ENCODE measurements at places on chromosomes 2 and 18.

DNA sequence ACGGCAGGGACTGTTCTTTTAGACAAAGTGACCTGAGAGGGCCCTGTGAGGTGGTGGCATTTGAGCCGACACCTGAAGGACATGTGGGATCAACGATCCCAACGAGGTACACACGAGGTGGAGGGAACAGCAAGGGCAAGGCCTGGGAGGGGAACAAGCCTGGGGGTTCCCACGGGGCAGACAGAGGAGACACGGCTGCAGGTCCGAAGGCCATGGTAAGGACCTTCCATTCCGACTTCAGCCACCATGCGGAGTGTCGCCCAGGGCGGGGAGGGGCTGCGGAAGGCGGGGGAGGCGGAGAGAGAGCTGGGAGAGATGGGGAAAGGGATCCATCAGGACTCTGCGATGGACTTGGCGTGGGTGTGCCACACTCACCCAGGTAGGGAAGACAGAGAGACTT lies 151.8 kb downstream of the HDAC4 start:
- no peak for DNase-seq

DNA sequence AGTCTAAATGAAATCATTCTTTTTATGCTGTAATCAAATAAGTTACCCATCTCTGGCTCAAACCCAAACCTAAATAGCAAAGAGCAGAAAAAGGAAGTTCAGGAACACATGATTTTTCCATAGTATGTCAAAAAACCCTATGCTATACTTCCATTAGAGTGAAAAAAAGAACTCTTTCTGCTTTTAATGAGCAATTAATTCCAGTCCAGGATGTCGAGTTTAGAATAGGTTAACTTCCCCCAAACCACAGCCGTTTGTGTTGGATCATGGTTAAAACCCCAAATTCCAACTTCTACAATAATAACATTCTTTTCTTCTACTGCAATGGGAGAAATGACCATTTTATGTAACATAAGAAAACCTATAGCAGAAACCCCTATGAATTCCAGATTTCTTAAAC lies 171.1 kb upstream of the NRP2 start:
- no peak for DNase-seq

DNA sequence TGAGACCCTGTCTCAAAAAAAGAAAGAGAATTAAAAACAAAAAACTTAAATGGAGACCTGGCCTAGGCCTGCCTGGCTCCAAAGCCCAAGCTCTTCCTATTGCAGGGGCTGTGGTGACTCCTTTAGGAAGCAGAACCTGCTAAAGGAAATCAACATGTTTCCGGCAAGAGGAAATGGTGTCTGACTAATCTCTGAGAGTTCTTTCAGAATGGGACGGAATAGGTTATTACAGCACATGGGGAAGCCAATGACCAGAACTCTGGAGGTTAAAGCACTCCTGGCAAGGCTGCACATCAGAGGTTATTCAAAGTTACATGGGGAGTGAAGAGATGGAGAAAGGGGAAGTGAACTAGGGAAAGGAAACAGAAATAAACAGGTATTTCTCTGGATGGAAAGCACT lies 21.4 kb downstream of the KIF3C start:
- DNase-seq: no peak

DNA sequence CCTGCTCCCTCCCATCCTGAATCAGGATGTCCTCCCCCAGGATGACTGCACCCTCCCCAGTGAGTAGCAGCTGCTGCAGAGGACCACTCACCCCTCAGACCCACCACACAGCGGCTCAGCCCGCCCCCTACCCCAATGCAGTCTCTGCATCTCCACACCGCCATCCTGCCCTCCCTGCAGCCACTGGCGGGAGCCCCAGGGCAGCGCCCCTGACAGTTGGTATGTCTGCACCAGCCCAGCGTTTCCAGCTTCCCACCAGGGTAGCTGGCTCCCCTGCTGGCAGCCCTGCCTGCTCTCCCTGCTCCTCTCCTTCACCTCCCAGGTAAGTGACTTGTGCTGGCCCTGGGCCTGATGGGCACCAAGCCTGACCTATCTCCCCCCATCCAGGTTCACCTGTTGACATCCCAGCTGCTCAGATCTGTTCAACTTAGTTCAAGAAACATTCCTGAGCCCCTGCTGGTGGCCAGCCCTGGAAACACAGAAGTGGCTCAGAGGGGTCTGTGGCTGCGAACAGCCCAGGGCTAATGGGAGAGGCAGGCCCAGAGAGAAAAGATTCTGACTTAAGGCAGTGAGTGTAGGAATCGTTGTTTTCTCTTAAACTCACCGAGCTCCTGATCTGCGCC lies 117.7 kb upstream of the RAB6C start:
- DNase-seq: no peak

- DNase-seq: no peak
Measured at GRCh38 chr2:160582490-160583145, 89.0 kb upstream of the RBMS1 start.

GRCh38 chr2:9820020-9820973 lies 23.0 kb upstream of the TAF1B start:
- no peak for DNase-seq

DNA sequence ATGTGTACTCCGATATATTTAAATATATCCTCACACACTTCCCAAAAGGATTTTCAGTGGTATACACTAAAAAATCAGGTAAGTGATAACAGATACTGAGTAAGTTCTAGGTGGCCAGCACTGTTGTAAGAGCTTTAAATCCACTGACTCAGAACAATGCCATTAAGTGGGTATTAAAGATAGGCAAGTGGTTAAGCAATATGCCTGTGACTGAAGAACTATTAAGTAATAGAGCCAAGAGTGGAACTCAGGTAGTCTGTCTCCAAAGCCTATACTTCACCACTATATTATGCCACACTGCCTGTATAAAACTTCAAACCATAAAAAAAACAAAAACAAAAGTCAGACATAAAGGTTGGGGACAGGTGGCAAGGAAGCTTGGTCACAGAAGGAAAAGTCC lies 37.2 kb downstream of the THUMPD2 start:
- DNase-seq: no peak

- DNase-seq: no peak
Measured at GRCh38 chr18:79047556-79048244, 21.5 kb upstream of the ATP9B start.

- DNase-seq: no peak
Measured at GRCh38 chr2:96730212-96730611, 9.7 kb downstream of the LMAN2L start.

DNA sequence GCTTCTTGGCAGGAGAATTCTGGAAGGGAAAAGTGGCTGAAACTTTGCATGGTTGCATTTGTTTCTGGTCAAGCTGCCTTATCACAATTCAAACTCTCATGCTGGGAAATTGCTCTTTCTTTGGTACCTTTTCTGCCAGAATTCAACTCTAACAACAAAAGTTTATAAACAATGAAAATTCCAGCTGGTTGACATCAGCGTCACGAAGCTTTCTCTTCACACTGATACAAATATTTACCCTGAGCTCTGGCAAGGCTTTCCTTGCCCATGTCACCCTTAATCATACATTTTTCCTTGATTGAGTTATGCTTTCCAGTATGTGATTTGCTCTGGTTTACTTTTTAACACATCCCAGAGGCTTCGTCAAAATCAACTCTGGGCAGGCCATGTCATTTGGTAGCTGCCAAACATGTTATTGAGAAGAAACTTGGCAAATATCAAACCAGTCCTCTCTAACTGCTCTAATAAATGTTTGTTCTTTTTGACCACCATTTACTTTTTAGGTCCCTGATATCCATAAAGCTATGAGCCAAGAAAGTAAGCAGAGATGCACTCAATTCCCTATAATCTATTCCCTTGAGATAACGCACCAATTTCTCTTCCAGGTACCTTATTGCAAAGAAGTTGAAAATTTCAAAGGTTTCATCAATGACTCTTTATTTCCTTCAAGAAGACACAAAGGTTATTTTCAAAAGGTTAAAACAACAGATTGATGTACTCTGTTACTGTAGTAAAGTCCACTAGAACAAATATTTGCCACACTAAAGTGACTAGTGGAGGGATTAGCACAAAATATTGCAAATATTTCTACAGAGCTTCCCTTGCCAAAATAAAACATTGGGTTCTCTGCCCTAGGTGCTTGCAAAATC lies 1241.1 kb upstream of the ZEB2 start:
- no peak for DNase-seq

GRCh38 chr2:163122257-163122656 lies 283.7 kb upstream of the KCNH7 start:
- no peak for DNase-seq

DNA sequence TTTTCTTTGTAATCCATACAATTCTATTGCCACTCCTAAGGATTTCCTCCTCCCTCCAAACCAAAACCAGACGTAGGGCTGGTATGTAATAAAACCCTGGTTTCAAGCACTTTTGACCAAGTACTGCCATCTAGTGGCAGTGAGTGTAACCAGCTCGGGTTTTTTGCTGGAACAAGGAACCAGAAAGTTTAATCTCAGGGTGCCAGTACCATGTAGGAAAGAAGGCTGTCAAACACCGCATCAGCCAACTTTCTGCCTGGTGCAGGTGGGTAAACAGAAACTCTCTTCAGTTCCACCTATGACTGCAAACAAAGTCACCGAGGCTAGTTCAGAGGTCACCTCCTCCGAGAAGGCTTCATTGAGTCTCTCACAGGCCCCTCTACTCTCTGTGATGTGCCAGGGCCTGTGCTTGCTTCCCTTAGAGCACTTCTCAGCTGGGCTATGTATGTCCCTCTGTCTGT lies 10.2 kb upstream of the THNSL2 start:
- peak; percentile 68 for DNase-seq

DNA sequence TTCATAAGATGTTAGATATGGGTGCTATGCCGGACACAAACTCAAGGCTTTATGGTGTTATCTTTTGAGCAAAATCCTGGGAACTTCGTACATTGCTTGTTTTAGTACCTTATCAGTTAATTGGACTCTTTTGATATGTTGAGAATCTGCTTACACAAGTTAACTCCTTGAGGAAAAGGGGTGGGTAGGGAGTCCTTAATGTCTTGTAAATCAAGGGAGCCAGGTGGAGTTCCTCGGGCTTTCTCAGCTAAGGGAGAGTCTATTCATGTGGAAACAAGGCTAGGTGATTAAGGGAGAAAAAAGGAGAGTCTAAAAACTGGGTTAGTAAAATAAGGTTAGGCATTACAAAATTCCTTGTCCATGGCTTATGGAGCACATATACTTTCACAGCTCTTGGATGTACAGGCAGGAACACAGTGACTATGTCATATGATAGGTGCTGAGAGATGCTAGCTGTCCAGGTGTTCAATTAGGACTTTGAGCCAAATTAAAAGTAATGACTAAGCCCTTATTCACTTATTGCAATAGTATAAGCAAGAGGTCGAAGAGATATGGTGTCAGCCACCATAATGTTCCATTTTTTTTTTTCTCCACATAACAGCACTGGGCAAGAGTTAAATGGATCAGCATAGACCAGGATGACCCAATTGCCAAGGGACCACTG lies 59.5 kb upstream of the DYNAP start:
- no peak for DNase-seq

- no peak for DNase-seq
Measured at GRCh38 chr2:127706215-127706990, 5.1 kb downstream of the SFT2D3 start.

- DNase-seq: no peak
Measured at GRCh38 chr2:138474100-138474825, 27.3 kb upstream of the SPOPL start.

DNA sequence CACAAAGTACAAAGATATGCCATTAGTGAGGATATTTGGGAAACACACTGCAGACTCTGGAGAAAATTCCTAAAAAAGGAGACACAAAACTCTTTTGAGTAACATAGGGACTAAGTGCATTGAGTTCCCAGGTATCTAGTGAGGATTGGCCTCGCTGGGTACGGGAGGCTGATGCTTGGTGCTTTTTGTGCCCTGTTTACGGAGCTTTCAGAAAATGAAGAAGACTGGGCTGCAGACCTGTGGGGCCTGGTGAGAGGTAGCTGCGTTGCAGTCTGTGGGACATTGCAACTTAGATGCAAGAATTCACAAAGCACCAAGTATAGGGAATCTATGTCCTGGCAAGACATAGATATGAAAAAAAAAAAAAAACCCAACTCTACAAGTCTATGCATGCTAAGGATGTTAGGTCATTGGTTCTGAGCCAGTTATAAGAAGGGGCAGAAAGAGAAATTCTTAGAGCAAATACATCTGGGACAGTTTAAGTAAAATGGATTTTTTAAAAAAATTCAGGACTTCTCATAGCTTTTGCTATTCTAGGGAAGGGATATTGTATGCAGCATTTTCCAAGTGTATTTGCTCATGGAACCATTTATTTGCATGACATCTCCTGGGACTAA lies 156.0 kb downstream of the SLC4A3 start:
- no peak for DNase-seq

DNA sequence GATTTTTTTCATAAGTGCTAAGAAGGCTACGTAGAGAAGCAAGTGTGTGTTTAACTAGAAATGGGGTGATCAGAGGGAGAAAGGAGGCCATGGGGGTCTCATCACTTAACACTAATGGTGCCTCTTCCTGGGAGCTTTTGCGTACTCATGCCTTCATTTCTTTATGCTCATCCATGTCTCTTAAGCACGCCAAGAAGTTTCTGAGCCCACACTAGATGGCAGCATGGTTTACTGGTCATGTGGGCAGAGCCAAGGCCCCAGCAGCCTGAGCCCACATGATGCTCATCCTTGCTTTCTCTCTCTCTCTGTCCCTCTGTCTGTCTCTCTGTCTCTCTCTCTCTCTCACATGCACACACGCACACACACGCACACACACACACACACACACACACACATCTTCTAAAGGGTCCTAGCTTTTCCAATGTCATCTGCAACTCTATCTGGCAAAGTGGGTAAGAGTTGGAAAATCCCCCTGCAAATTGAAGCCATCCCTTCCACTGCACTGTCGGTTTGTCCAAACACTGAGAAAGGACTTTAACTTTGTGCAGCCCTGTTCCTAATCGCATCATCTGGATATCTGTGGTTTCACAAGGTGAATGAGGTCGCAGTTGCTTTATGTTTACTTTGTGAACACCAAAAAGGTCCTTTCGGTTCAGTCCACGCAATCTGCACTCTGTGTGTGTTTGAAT lies 137.1 kb upstream of the CCDC68 start:
- peak; percentile 25 for DNase-seq

GRCh38 chr2:69509011-69509749 lies 71.9 kb upstream of the NFU1 start:
- no peak for DNase-seq

DNA sequence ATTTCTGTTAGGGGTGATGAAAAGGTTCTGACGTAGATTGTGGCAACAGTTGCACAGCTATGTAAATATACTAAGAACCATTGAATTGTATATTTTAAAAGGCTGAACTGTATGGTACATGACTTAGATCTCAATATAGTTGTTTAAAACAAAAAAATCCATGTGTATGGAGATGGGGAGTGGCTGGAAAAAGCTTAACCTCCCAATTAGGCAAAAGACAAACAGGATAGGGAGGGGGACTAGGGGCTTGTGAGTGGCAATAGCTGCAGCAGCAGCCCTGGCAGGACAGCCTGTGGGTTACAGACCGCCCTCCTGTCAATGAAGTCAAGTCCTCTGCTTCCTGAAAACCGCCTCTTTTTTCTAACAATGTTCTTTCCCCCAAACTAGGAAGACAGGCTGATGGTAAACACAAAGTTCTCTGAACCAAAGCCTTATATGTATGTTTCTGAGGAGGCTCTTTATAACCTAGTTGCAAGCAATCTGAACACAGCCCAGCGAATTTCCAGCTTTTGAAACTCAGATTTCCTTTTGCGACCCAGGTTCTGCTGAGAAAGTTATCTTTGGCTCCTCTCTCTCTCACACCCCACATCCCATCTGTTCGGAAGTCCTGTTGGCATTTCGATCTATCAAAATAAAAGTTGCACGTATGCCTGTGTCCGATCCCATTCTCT lies 10.3 kb downstream of the ATP8B1 start:
- DNase-seq: no peak
